ENCODE measurements at places on chromosomes 2 and 18.

DNA sequence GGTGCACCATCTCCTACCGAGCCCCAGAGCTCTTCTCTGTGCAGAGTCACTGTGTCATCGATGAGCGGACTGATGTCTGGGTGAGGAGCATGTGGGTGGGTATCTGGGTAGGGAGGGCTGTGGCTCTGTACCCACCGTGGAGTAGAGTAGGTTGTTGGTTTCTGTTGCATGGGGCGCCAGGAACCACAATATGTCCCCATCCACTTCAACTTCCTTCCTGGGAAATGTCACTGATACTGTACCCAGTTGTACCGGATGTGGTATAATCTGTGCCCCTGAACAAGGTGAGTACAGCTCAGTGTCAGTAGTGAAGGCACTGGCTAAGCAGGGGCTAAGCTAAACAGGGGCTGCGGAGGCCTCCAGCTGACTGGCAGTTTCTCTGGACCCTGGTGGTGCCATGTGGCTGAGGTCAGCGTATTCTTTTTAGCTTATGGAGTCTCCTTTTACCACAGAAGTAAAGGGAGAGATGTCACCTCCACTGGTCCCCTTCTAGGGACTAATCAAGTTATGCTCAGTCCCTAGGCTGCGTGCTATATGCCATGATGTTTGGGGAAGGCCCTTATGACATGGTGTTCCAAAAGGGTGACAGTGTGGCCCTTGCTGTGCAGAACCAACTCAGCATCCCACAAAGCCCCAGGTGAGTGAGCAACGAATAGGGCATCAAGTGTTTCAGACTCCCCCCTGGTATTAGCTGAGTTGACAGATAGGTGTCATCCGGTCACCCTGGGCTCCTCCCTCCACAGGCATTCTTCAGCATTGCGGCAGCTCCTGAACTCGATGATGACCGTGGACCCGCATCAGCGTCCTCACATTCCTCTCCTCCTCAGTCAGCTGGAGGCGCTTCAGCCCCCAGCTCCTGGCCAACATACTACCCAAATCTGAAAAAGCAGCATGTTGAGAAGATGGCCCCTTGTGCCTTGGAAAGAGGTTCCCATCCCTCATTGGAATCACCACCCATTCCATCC lies 2.7 kb downstream of the STK16 start:
- DNase-seq = peak; percentile 86
- H3K36me3 ChIP-seq = peaks cover 62% of the 10 kb centered on the region
- H3K4me3 ChIP-seq = peak overlapping the region; percentile 98
- H3K27ac ChIP-seq = peak overlapping the region; percentile 91

DNA sequence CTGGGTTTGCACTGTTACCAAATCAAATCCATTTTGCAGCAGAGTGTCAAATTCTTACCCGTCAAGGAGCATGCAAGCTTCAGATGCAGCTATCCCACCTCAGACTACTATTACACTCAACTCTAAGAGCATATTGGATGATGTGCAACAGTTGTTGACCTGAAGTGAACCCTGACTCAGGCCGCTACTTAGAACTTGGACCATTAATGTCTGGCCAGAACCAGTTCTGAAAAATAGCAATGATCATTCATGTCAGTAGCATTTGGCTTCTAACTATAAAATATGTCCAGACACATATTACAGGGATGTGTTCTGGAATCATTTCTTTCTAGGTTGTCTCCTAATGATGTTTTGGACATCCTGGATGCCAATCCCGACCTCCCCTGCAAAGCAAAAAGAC lies 135.5 kb upstream of the PKDCC start:
- no peak overlapping the region for H3K27ac ChIP-seq
- H3K4me3 ChIP-seq = no peak overlapping the region
- peaks cover 4% of the 10 kb centered on the region for H3K27me3 ChIP-seq
- DNase-seq = no peak
- no peaks in the 10 kb centered on the region for H3K36me3 ChIP-seq
- H3K4me1 ChIP-seq = no peaks in the 10 kb centered on the region

DNA sequence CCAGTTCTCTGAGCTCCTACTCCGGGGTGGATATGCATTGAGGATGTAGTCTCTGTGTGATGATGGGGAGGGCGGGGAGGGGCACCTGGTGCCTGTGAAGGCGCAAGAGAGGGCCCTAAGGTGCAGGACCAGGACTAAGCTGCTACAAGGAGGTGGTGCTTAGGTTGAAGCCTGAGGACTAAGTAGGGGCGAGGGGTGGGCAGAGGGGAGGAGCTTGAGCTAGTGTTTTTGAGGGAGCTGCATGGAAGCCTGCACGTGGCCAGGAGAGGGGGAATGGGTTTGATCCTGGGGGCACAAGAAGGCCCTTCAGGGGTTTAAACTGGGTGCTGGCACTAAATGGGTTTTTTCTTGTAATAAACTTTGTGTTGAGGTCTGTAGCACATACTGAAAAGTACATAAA lies 105.0 kb downstream of the UGGT1 start:
- H3K36me3 ChIP-seq = peaks cover 24% of the 10 kb centered on the region
- peak overlapping the region; percentile 71 for H3K27ac ChIP-seq
- no peak overlapping the region for H3K4me3 ChIP-seq

DNA sequence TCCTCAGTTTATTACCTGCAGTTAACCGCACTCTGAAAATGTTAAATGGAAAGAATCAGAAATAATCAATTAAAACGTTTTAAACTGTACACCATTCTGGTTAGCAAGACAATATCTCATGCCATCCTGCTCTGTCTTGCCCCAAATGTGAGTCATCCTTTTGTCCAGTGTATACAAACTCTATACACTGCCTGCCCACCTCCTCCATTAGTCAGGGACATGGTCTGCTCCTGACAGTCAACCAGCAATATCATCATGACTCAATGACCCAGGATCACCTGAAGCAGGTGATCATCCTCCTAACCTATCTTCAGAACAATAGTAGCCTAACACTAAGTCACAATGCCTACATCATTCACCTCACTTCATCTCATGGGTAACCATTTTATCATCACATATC lies 214.7 kb downstream of the KCNH7 start:
- no peaks in the 10 kb centered on the region for H3K27me3 ChIP-seq
- H3K36me3 ChIP-seq = no peaks in the 10 kb centered on the region
- DNase-seq = no peak
- no peak overlapping the region for H3K27ac ChIP-seq
- no peak overlapping the region for H3K4me3 ChIP-seq

- no peak overlapping the region for H3K4me3 ChIP-seq
These were observed 56.1 kb downstream of the SF3B1 start for GRCh38 chr2:197378494-197379307.

GRCh38 chr18:50548160-50548559 lies 11.7 kb upstream of the MAPK4 start:
- H3K4me1 ChIP-seq = no peaks in the 10 kb centered on the region
- DNase-seq = no peak
- H3K36me3 ChIP-seq = no peaks in the 10 kb centered on the region
- no peak overlapping the region for H3K27ac ChIP-seq

DNA sequence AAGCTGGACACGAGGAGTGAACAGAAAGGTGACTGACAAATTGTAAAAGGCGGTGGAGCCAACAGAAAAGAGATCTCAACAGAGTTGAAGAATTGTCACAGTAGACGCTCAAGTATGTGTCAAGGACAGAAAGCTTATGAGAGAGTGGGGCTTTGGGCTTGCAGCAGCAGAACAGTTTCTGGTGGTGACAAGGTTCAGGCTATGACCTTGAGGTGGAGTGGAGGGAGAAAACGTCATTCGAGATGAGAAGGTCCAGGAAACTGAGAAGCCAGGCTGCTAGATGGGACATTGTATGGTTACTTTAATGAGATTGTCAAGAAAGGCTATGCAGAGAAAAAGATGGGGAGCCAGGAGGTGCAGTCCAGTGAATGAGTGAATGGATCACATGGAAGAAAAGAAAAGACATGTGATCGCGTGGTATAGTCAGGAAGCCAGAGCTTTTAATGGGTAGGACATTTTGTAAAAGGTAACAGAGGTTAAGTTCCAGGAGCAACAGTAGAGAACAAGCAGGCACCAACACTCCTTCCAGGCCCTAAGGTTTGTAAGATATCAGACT lies 91.1 kb upstream of the EPC2 start:
- DNase-seq = no peak
- peaks cover 1% of the 10 kb centered on the region for H3K36me3 ChIP-seq
- H3K4me3 ChIP-seq = no peak overlapping the region
- peaks cover 5% of the 10 kb centered on the region for H3K4me1 ChIP-seq
- H3K27me3 ChIP-seq = no peaks in the 10 kb centered on the region
- H3K27ac ChIP-seq = no peak overlapping the region

- H3K4me3 ChIP-seq = no peak overlapping the region
- H3K4me1 ChIP-seq = peaks cover 37% of the 10 kb centered on the region
- no peak overlapping the region for H3K27ac ChIP-seq
- no peak for DNase-seq
- H3K27me3 ChIP-seq = no peaks in the 10 kb centered on the region
These were observed 32.8 kb downstream of the ATF2 start for GRCh38 chr2:175135177-175135576.

DNA sequence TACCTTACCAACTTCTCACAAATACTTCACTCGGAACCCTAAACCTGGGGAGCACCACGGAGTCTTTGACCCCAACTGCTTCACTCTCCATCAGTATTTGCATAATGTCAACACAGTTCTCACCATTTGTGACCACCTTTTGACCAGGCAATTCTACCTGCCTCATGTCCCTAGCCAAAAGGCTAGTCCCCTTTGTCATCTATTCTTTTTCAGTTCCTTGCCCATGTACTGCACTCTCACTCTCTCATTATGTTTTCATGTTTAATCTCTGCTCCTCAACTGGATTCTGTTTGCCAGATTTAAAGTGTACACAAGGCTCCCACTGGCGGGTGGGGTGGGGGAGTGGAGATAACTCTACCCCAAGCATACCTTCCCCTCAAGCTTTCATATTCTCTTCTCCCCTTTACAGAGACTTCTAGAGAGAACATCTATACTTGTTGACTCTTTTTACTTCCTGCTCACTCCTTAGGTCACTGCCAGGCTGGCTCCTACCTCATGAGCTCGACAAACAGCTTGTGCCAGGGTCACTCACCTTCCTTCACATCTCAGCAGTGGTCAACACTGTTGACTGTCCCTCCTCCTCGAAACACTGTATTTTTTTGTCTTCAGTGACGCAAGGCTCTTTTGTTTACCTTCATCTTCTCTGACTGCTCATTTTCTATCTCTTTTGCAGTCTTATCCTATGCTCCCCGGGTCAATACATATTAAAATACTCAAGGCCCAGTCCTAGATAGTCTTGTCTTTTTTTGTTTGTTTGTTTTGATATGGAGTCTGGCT lies 88.7 kb upstream of the MAP4K3 start:
- H3K36me3 ChIP-seq = peaks cover 3% of the 10 kb centered on the region
- no peak overlapping the region for H3K27ac ChIP-seq
- no peaks in the 10 kb centered on the region for H3K27me3 ChIP-seq
- no peak overlapping the region for H3K4me3 ChIP-seq
- DNase-seq = no peak

DNA sequence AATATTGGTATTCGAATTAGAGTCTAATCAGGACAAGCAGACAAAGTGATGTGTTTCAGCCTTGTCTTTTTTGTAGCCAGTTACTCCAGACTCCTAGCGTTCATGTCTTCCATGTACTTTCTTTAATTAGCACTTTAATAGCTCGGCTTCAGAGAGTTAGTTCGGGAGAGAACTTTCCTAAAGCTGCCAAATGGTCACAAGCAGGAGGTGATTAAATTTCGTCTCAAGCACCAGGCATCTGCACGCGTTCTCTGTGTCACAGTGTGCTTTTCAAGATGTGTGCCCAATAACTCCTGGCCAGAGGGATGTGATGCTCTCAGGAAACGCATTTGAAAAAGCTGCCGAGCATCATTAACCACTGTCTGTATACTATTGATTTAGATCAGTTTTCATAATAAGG lies 790.8 kb downstream of the SOCS6 start:
- no peak overlapping the region for H3K4me3 ChIP-seq
- H3K36me3 ChIP-seq = no peaks in the 10 kb centered on the region
- no peaks in the 10 kb centered on the region for H3K4me1 ChIP-seq
- no peak overlapping the region for H3K27ac ChIP-seq
- DNase-seq = no peak
- H3K27me3 ChIP-seq = no peaks in the 10 kb centered on the region

DNA sequence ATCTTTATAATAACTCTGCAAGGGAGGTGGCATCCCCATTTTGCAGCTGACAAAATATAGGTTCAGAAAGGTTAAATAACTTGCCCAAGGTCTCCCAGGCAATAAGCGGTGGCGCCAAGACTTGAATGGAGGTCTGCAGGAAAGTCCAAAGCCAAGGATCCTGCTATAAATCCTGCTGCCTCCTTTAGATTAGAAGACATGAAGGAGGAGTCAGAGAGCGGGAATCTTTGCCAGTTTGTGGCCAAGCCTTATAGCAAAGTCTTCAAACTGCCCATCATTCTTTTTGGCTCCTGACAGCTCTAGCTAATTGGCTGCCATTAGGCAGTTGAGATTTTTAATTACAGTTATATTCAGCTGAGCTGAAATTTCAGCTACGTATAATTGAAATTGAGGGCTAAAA lies 114.3 kb downstream of the C1D start:
- H3K27me3 ChIP-seq = peaks cover 1% of the 10 kb centered on the region
- H3K27ac ChIP-seq = no peak overlapping the region
- H3K4me1 ChIP-seq = peaks cover 12% of the 10 kb centered on the region
- H3K36me3 ChIP-seq = no peaks in the 10 kb centered on the region

- peak overlapping the region; percentile 76 for H3K4me3 ChIP-seq
- H3K27me3 ChIP-seq = peaks cover 70% of the 10 kb centered on the region
- H3K4me1 ChIP-seq = peaks cover 56% of the 10 kb centered on the region
- no peak overlapping the region for H3K27ac ChIP-seq
- no peaks in the 10 kb centered on the region for H3K36me3 ChIP-seq
- peak; percentile 28 for DNase-seq
These were observed 1.5 kb downstream of the DLX2 start for GRCh38 chr2:172100935-172101820.

- no peaks in the 10 kb centered on the region for H3K4me1 ChIP-seq
- DNase-seq = no peak
- no peaks in the 10 kb centered on the region for H3K27me3 ChIP-seq
- no peak overlapping the region for H3K27ac ChIP-seq
- no peaks in the 10 kb centered on the region for H3K36me3 ChIP-seq
These were observed 724.5 kb upstream of the FANCL start for GRCh38 chr2:58965602-58966001.

DNA sequence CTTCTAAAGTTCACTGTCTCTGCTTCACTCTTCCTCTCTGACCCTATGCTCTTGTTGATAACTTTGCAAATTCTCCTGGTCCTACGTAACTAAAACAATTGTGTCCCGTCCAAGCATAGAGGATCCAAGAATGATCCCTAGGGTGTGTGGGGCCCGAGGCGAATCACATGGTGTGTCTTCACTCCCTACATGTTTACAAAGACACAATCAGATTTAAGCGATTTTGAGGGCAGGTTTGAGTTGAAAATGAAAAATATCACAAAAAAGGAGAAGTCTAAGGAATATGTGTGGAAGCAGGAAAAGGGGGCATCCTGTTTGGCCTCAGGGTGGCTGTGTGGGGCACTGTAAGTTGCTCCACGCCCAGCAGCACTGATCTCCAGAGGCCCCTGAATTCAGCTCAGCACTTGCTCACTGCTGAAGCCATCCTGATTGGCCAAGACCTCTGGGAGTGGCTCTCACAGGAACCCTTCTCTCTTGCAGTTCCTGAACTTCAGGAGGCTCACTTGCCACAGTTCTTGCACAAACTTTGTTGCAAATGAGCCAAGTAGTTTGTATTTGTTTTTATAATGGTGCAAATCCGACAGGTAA lies 363.6 kb downstream of the ZNF521 start:
- H3K36me3 ChIP-seq = no peaks in the 10 kb centered on the region
- no peaks in the 10 kb centered on the region for H3K4me1 ChIP-seq
- peaks cover 7% of the 10 kb centered on the region for H3K27me3 ChIP-seq
- H3K4me3 ChIP-seq = no peak overlapping the region
- DNase-seq = no peak

Measured in activated CD8-positive, alpha-beta T cell treated with anti-CD3 and anti-CD28 coated beads for 36 hours (primary cell).